ENCODE measurements at places on chromosomes 1 and 21. TPM values are rescaled to one million over a fixed set of nuclear protein-coding genes. Genes with fewer than 3 reads are reported as not detected.

DNA sequence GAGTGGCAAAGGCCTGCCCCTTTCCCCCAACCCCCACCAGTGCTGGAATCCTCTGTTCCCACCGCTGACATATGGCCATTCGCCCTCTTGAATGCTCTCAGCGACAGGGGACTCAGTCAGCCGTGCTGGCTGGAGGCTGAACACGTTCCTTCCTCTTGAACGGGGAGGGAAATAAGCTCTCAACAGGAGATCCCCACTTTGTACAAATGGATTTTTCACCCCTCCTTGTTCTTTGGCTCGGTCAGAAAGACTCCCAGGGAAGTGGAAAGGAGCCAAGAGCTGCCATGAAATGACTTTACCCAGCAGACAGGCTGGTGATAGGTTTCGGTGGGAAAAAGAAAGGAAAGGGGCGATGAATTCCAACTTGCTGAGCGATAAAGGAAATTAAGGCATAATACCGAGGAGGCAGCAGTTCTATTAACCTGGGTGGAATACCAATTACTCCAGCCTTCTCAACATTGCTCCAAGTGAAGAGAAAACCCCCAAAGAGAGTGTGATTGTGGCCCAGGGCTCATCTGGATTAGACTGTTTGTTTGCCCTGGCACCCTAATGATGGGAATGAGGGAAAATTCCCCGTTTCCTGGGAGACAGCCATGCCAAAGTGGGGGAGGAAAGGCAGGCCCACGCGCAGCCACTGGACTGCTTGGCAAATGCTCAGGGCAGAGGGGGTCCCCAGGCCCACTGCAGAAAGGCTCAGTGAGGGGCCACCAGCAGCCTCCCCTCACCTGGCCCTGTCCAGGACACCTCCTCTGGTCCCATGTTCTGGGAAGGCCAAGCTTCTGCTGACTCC is 23.9 kb downstream of the LRP8 start:
- no peaks in the 10 kb centered on the region for H3K27me3 ChIP-seq
- H3K36me3 ChIP-seq: no peaks in the 10 kb centered on the region
- no peak for DNase-seq
- H3K4me1 ChIP-seq: peaks cover 3% of the 10 kb centered on the region

DNA sequence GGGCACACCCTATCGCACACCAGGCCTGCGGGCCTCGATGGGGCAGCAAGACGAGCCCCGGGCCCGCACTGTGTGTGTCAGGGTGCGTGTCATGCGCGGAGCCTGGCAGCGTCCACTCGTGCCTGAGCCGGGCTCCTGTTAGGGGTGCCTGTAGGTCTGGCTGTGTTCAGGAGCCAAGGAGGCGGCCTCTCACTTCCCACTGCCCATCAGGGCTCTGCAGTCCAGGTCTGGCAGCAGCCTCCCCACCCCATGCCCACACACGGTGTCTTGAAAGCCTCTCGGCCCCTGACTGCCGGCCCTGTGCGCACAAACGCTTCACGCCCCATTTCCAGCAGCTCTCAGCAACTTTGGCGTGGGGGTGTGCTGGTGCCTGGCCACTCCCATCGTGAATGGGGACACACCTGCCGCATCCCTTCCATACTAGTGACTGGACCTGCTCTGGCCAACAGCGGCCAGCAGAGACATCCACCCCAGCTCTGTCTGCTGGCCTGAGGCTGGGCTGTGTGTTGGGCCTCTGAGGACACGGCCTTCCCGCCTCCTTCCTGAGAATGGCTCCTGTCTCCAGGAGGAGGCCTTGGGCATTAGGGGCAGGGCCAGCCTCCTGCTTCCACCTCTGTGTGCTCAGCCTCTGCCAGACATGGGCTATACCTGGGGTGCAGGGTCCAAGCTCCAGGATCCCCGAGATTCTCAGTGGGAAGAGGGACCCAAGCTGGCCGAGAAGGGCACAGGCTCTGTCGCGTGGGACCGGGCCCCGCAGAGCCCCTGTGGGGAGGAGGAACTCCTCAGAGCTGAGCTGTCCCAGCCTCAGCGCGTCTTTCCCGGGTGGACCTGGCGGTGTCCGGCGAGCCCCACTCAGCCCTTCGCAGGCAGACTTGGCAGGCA is 41.8 kb upstream of the ACTRT2 start:
- peak; percentile 56 for DNase-seq
- no peaks in the 10 kb centered on the region for H3K4me1 ChIP-seq
- no peaks in the 10 kb centered on the region for H3K27me3 ChIP-seq

DNA sequence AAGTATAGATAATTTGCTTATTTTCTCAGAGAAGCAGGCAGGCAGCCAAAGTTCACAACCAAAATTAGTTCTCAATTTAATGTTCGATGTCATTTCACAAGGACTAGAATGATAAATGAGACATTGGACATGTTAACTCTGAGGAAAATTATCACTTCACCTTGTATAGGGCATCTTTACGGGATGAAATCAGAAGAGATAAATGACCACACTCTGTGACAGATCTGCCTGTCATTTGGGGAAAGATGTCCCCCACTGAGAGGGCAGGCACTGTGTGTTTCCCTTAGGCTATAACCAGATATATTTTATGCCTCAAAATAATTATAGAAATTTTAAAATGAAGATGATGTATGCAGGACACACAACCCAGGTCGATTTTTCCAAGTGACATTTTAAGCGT is 642.9 kb downstream of the BRINP3 start:
- no peaks in the 10 kb centered on the region for H3K36me3 ChIP-seq
- no peak overlapping the region for H3K27ac ChIP-seq
- no peaks in the 10 kb centered on the region for H3K27me3 ChIP-seq
- no peaks in the 10 kb centered on the region for H3K4me1 ChIP-seq
- no peak overlapping the region for H3K4me3 ChIP-seq

DNA sequence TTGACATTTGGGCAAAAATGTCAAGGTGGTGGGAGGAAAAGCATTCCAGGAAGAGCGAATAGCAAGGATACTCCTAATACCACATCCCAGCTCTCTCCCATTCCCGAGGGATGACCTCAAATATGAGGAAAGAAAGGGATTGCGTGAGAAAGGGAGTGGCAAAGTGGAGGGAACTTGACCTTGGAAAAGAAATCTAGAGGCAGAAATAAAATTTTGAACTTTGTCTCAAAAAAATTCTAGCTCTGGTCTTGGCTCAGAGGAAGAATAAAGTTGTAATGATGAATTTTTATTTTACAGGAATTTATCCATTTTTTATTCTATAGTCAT is 127.8 kb downstream of the TBX19 start:
- no peak for DNase-seq
- H3K4me1 ChIP-seq: no peaks in the 10 kb centered on the region
- no peaks in the 10 kb centered on the region for H3K36me3 ChIP-seq
- H3K27ac ChIP-seq: no peak overlapping the region
- H3K4me3 ChIP-seq: no peak overlapping the region

GRCh38 chr1:91827459-91828321 is 58.3 kb downstream of the TGFBR3 start:
- no peak for DNase-seq
- H3K36me3 ChIP-seq: no peaks in the 10 kb centered on the region
- no peaks in the 10 kb centered on the region for H3K27me3 ChIP-seq
- H3K4me3 ChIP-seq: no peak overlapping the region
- H3K4me1 ChIP-seq: peaks cover 39% of the 10 kb centered on the region

DNA sequence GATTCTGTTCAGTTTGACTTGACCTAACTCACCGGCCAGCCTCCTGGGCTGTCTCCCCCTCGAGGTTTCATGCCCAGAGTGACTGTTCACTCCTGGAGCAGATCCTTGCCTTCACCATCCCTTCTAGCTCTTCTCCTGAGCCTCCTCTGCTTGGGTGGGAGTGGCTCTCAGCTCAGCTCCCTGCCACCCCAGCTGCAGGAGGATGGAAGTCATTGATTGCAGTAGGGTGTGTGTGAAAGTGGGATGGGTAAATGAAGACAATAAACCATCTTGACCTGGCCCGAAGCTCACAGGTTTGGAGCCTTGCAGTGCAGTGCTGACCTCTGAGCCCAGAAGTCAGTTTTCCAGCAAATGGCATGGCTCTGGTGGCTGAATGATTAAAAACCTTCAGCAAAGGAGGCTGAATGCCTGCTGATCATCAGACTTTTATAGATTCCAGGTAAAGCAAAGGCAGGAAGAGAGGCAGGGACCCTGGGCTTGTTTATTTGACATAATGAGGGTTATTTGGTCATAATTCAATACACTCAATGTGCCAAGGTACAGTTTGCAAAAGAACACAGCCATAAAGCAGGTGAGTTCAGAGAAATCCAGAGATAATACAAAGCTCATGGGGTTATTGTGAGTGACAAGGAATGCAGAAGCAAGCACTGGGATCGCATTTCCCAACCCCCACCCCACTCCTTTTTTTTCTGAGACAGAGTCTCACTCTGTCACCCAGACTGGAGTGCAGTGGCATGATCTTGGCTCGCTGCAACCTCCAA is 17.5 kb upstream of the TFF3 start:
- no peaks in the 10 kb centered on the region for H3K36me3 ChIP-seq
- no peak overlapping the region for H3K27ac ChIP-seq
- H3K27me3 ChIP-seq: no peaks in the 10 kb centered on the region
- DNase-seq: no peak

DNA sequence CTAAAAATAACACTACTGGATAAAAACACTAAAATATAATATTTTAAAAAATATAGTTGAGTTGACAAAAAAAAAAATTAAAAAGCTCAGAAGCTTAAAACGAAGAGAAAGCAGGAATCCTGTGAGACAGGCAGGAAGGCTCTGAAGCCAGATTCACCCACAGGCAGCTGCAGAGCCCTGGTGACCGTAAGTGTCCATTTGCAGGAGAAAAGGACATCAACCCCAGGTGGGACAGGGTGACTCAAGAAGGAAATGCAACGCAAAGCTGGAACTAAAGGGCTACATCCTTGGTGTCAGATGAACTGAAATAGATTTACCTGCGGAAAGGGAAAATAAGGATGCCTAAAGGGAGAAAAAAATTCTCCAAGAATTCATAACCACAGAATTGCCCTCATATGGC is 46.8 kb downstream of the USP24 start:
- no peak overlapping the region for H3K4me3 ChIP-seq
- no peak overlapping the region for H3K27ac ChIP-seq
- no peaks in the 10 kb centered on the region for H3K4me1 ChIP-seq
- DNase-seq: no peak
- H3K36me3 ChIP-seq: peaks cover 54% of the 10 kb centered on the region

DNA sequence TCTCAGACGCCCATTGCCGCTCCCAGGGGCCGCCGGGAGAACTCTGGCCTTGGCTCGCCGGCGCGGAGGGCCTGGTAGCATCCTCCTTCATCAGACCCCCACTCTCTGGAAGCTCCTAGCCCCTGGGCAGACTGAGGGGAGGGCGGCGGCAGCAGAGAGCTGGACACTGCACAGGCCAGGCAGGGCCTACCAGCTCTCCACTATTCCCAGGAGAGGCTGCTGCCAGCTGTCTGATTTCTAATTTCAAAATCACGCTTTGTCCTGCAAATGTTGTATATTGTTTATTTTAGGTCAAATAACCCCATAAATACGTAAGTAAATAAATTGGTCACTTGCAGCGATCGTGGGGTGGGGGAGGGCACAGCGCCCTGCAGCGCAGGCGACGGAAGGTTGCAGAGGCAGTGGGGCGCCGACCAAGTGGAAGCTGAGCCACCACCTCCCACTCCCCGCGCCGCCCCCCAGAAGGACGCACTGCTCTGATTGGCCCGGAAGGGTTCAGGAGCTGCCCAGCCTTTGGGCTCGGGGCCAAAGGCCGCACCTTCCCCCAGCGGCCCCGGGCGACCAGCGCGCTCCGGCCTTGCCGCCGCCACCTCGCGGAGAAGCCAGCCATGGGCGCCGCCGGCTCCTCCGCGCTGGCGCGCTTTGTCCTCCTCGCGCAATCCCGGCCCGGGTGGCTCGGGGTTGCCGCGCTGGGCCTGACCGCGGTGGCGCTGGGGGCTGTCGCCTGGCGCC is at the start of gene MTARC1:
MTARC1 (plus strand) TSS at position 577 of the 732 bp plus-strand sequence; CDS start at position 609, 32 bp downstream.
- peak; percentile 89 for DNase-seq
- peaks cover 28% of the 10 kb centered on the region for H3K36me3 ChIP-seq
- peaks cover 31% of the 10 kb centered on the region for H3K4me1 ChIP-seq
- no peaks in the 10 kb centered on the region for H3K27me3 ChIP-seq

GRCh38 chr1:27010226-27010994 is 2.2 kb downstream of the TENT5B start:
- peaks cover 32% of the 10 kb centered on the region for H3K4me1 ChIP-seq
- H3K27ac ChIP-seq: peak overlapping the region; percentile 68
- H3K4me3 ChIP-seq: peak overlapping the region; percentile 60
- DNase-seq: no peak

- H3K4me3 ChIP-seq: peak overlapping the region; percentile 91
- no peaks in the 10 kb centered on the region for H3K27me3 ChIP-seq
- DNase-seq: no peak
- H3K4me1 ChIP-seq: peaks cover 17% of the 10 kb centered on the region
Measured at GRCh38 chr21:32278103-32278502, 746 bp downstream of the MIS18A start.

DNA sequence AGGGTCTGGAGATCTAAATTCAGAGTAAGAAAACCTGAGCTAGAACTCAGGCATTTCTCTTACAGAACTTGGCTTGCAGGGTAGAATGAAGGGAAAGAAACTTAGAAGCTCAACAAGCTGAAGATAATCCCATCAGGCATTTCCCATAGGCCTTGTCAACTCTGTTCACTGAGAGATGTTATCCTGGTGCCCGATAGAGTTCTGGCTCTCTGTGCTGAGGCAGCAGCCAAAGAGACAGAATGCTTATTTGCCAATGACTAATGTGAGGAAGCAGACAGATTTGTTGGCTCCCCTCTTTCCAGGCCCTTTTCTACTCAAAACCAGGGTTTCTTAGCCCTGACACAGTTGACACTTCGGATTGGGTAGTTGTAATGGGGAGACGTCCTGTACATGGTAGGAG is 22.3 kb upstream of the TRIM45 start:
- H3K27me3 ChIP-seq: peaks cover 11% of the 10 kb centered on the region
- H3K4me1 ChIP-seq: no peaks in the 10 kb centered on the region
- no peak for DNase-seq
- no peak overlapping the region for H3K27ac ChIP-seq
- H3K4me3 ChIP-seq: no peak overlapping the region

- H3K36me3 ChIP-seq: peaks cover 9% of the 10 kb centered on the region
- no peaks in the 10 kb centered on the region for H3K4me1 ChIP-seq
- no peak overlapping the region for H3K27ac ChIP-seq
Measured at GRCh38 chr1:225911191-225912130, 12.6 kb downstream of the PYCR2 start.

- peaks cover 67% of the 10 kb centered on the region for H3K4me1 ChIP-seq
- no peaks in the 10 kb centered on the region for H3K36me3 ChIP-seq
- no peak overlapping the region for H3K4me3 ChIP-seq
Measured at GRCh38 chr1:201713086-201713810, 115.7 kb upstream of the IPO9 start.

DNA sequence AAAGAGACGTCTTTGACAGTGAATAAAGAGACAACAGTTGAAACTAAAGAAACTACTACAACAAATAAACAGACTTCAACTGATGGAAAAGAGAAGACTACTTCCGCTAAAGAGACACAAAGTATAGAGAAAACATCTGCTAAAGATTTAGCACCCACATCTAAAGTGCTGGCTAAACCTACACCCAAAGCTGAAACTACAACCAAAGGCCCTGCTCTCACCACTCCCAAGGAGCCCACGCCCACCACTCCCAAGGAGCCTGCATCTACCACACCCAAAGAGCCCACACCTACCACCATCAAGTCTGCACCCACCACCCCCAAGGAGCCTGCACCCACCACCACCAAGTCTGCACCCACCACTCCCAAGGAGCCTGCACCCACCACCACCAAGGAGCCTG is 68.5 kb downstream of the TPR start:
- no peak overlapping the region for H3K27ac ChIP-seq
- no peak overlapping the region for H3K4me3 ChIP-seq
- H3K27me3 ChIP-seq: no peaks in the 10 kb centered on the region
- H3K4me1 ChIP-seq: no peaks in the 10 kb centered on the region

Gene THEMIS2
- total RNA-seq: 89.6 TPM

Gene OR2T29
- total RNA-seq: not detected

Gene DTL
- 1.7 TPM for total RNA-seq

Gene HS2ST1
- 19.9 TPM for total RNA-seq

Measured in upper lobe of right lung (tissue), 1 donor.